CD8-positive, alpha-beta memory T cell (primary cell): ENCODE measurements at places on chromosomes 1 and 21. TPM values are rescaled to one million over a fixed set of nuclear protein-coding genes. Genes with fewer than 3 reads are reported as not detected.

GRCh38 chr21:16195538-16195910 lies 465.7 kb downstream of the USP25 start:
- no peaks in the 10 kb centered on the region for H3K36me3 ChIP-seq
- H3K27me3 ChIP-seq, result no peaks in the 10 kb centered on the region
- no peak overlapping the region for H3K4me3 ChIP-seq
- no peak overlapping the region for H3K27ac ChIP-seq
- no peak for DNase-seq
- no peaks in the 10 kb centered on the region for H3K4me1 ChIP-seq

DNA sequence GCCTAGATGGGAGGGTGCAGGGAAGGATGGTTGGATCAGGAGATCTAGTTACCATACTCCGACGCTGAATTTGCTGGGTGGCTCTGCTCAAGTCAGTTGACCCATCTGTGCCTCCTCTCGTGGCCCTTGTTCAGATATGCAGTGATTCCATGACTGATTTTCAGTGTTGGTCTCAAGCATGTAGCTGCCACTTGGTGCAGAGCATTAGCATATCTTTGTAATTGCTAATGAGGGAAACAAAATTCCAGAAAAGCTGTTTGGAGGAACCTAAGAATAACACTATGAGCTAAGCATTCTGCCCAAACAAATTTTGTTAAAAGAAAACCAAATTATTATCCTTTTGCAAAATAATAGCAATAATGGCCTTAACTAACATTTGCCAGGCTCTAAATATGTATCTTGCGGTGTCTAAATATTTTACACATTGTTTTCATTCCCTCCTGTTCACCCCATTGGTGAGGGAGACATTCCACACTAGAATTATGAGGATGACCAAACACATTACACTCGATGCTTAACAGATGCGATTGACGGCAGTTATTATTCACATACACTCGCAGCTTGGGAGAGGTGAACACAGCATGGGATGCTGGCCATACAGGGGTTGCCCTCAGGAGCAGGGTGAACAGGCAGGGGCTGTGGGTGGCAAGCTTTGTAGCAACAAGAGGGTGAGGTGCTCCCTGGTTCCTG lies 69.1 kb downstream of the KCNJ15 start:
- peaks cover 21% of the 10 kb centered on the region for H3K4me1 ChIP-seq
- no peaks in the 10 kb centered on the region for H3K27me3 ChIP-seq
- DNase-seq, result no peak

PDE9A gene
- 2.6 TPM for total RNA-seq

- H3K27me3 ChIP-seq, result peaks cover 15% of the 10 kb centered on the region
- no peaks in the 10 kb centered on the region for H3K36me3 ChIP-seq
- peaks cover 12% of the 10 kb centered on the region for H3K4me1 ChIP-seq
- H3K4me3 ChIP-seq, result peak overlapping the region; percentile 51
- no peak overlapping the region for H3K27ac ChIP-seq
Observed at GRCh38 chr1:168135116-168135920, 1.4 kb downstream of the GPR161 start.

GRCh38 chr21:42317826-42318746 lies 2.9 kb upstream of the TFF3 start:
- H3K4me1 ChIP-seq, result no peaks in the 10 kb centered on the region
- no peak overlapping the region for H3K27ac ChIP-seq
- no peaks in the 10 kb centered on the region for H3K27me3 ChIP-seq
- H3K36me3 ChIP-seq, result no peaks in the 10 kb centered on the region
- no peak for DNase-seq

- no peak overlapping the region for H3K27ac ChIP-seq
- no peaks in the 10 kb centered on the region for H3K27me3 ChIP-seq
- no peaks in the 10 kb centered on the region for H3K4me1 ChIP-seq
- DNase-seq, result no peak
Observed at GRCh38 chr21:41578083-41578482, 70.1 kb upstream of the TMPRSS2 start.

DNA sequence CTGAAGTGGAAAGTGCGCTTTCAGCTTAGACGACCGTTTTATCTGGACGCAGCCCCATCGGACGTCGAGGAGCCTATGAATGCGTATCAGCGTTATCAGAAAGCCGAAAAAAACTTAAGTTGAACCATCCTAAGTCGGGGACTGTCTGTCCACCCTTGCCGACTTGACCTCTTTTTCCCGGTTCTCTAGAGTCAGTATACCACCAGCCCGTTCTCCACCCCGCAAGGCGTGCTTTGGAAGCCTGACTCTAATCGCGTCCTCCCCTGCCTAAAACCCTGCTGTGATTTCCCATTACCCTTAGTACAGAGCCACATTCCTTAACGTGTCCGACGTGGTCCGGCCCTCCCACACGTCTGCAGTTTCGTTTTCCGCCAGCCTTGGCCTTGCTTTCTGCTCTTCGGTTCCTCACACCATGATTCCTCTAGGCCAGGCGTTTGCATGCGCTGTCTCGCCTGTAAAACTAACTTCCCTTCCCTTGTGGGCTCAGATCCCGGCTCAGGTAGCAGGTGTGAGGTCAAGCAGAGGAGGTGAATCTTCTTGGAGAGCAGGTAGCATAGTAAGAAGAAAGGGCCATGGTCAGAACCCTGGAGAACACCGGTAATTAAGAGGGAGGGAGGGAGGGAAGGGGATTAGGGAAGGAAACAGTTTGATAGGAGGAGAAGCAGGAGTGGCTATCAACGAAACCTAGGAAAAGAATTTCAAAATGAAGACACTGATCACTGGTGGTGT lies 865 bp downstream of the ADPRS start:
- DNase-seq, result no peak
- peak overlapping the region; percentile 55 for H3K4me3 ChIP-seq
- H3K4me1 ChIP-seq, result peaks cover 19% of the 10 kb centered on the region
- H3K27me3 ChIP-seq, result no peaks in the 10 kb centered on the region
- peak overlapping the region; percentile 91 for H3K27ac ChIP-seq

- no peak overlapping the region for H3K4me3 ChIP-seq
- no peak for DNase-seq
- H3K27ac ChIP-seq, result no peak overlapping the region
- no peaks in the 10 kb centered on the region for H3K36me3 ChIP-seq
Observed at GRCh38 chr21:35485364-35485763, 436.3 kb upstream of the RUNX1 start.

GRCh38 chr1:193539731-193540459 lies 353.5 kb upstream of the B3GALT2 start:
- peak overlapping the region; percentile 17 for H3K27ac ChIP-seq
- no peaks in the 10 kb centered on the region for H3K36me3 ChIP-seq
- peak overlapping the region; percentile 25 for H3K4me3 ChIP-seq

DIO1 gene
- total RNA-seq, result not detected

DNA sequence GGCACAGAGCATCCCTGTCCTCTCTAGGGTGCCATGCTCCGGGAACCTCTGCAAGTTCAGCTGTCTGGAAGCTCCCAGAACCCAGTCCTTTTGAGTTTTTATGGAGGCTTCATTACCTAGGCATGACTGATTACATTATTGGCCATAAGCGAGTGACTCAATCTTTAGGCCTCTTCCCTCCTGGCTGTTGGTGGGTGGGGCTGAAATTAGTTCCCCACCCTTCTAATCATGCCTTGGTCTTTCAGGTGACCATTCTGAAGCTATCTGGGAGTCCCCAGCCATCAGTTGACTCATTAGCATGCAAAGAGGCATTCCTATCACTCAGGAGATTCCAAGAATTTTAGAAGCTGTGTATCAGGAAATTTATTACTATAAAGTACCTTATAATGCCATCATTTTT lies 46.6 kb downstream of the WLS start:
- no peak overlapping the region for H3K27ac ChIP-seq
- no peaks in the 10 kb centered on the region for H3K27me3 ChIP-seq
- no peaks in the 10 kb centered on the region for H3K4me1 ChIP-seq
- H3K36me3 ChIP-seq, result no peaks in the 10 kb centered on the region

- no peak overlapping the region for H3K4me3 ChIP-seq
- no peaks in the 10 kb centered on the region for H3K4me1 ChIP-seq
- no peaks in the 10 kb centered on the region for H3K36me3 ChIP-seq
Observed at GRCh38 chr1:4961935-4962645, 307.7 kb downstream of the AJAP1 start.

PGBD5 gene
- not detected for total RNA-seq

GIPC2 gene
- 0.24 TPM for total RNA-seq

WDR26 gene
- total RNA-seq, result 66.1 TPM

GRCh38 chr21:15775291-15775690 lies 45.5 kb downstream of the USP25 start:
- no peaks in the 10 kb centered on the region for H3K36me3 ChIP-seq
- DNase-seq, result no peak
- no peak overlapping the region for H3K27ac ChIP-seq
- peaks cover 8% of the 10 kb centered on the region for H3K4me1 ChIP-seq
- H3K4me3 ChIP-seq, result no peak overlapping the region

DNA sequence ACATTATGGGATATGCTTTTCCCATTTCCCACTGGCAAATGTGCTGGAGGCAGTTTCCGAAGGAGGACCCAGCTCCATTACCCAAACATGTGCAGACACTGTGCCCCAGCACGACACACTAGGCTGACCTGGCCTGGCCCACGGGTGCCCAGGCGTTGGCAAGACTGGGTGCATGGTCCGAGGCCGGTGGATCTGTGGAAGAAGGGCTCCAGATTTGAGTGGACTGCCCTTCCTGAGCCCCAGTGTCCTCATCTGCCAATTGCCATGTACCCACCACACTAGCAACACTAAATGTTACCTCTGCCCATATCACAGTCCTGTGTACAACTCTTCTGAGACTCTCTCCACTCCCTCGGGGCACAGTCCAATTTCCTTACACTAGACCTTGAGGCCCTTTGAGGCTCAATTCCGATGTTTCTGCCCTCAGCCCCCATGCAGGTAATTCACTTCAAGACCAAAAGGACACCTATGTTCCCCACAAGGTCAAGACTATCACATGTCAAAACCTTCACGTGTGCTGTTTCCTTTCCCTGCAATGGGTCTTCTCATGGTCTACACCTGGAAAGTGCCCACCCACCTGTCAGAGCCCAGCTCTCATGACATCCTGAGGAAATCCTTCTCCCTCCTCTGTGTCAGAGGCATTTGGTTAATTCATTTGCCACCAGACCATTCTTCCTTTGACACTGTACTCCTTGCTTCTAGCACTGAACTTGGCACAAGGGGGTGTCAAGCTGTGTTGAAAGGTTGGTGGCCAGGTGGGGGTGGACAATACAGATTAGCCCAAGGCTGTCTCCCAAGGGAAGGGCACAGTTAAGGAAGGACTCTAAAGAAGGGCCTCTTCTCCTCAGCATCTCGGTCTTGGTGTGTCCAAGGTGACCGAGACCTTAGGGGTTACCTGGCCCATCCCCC lies 124.9 kb downstream of the DMRTB1 start:
- H3K27ac ChIP-seq, result no peak overlapping the region
- no peak overlapping the region for H3K4me3 ChIP-seq
- peaks cover 47% of the 10 kb centered on the region for H3K4me1 ChIP-seq
- H3K27me3 ChIP-seq, result no peaks in the 10 kb centered on the region
- DNase-seq, result no peak

DNA sequence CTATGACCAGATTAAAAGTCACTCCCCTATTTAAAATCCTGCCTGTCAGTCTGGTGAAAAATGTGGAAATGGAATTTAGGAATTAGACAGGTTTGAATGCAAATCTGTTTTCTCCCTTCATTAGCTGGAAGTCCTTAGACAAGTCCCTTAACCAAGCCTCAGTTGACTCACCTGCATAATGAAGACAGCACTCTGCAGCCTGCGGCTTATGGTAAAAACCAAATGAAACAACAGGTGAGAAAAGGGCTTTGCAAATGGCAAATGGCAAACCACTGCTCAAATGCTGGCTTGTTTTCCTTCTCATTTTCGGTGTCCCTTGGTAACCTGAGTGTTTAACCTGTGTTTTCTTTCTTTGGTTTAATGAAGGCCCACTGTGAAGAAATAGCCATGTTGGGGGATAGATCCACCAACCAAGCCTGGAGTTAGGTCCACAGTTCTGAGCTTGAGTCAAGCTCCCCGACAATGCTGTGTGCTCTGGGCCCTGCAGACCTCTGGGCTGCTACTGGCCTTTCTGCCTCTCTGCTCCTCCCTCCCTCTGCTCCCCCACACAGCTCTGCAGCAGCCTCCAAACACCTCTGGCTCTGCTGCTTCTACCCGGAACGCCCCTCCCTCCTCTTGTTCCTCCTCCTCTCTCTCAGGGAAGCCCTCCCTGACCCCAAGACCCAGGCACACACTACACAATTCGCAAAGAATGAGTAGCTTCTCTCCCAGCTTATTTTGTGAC lies 641.8 kb downstream of the MATN1 start:
- no peaks in the 10 kb centered on the region for H3K36me3 ChIP-seq
- H3K4me1 ChIP-seq, result no peaks in the 10 kb centered on the region
- no peak overlapping the region for H3K4me3 ChIP-seq
- no peak for DNase-seq
- no peak overlapping the region for H3K27ac ChIP-seq

DNA sequence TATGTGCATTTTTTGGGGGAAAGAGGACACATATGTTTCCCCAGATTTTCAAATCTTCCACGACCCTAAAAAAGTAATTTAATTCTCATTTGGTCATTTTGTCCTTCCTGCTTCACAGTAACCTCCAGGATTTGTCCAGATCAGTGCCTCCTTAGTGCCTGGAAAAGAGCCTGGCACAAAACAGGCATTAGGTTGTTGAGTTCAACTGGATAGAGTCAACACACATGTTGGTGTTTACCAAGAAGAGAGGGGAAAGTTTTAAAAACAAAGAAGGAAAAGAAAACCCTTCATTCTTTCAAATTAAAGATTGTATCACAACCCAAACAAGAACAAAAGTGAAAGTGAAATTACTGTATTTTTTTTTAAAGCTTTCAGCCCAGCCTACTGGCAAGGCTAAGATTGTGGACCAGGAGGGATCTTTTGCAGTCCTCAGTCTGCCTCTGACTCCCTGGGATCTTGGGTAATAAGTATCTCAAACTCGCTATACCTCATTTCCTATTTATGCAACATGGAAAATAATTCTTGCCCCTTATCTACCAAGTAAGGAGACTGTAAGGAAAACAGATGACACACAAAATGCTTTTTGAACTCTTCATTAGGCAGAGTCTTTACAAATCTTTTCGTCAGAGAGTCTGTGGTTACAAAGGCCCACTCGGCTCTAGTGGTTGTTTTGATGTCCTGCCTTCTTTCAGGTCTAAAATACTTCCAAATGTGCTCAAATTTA lies 57.8 kb downstream of the ZNF281 start:
- no peak for DNase-seq
- H3K27ac ChIP-seq, result no peak overlapping the region
- H3K4me3 ChIP-seq, result peak overlapping the region; percentile 35
- H3K4me1 ChIP-seq, result peaks cover 16% of the 10 kb centered on the region

FMO5 gene
- 0.31 TPM for total RNA-seq

- no peaks in the 10 kb centered on the region for H3K4me1 ChIP-seq
- no peaks in the 10 kb centered on the region for H3K27me3 ChIP-seq
- no peak overlapping the region for H3K4me3 ChIP-seq
- DNase-seq, result no peak
- no peak overlapping the region for H3K27ac ChIP-seq
Observed at GRCh38 chr1:211478801-211479578, 13.0 kb downstream of the RD3 start.

DNA sequence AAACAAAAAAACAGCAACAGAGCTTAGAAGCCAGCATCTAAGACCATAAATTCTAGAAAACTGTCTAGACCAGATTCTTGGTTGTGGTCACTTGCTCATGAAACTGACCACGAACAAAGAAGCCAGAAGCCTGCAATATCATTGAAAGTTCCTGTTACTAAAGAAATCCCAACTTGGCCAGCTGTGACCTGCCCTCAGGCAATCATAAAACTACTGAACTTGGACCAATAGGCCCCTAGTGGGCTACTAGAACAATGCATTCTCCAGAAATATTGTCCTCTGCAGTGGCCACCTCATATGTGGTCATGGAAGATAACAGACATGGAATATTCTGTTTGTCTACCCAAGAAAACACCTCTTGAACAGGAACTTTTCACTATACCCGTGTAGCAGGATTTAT lies 87.7 kb downstream of the SPATA17 start:
- DNase-seq, result no peak
- H3K36me3 ChIP-seq, result no peaks in the 10 kb centered on the region
- H3K27ac ChIP-seq, result no peak overlapping the region
- no peak overlapping the region for H3K4me3 ChIP-seq
- H3K4me1 ChIP-seq, result no peaks in the 10 kb centered on the region
